ENCODE measurements at places on chromosomes 5 and 9.

DNA sequence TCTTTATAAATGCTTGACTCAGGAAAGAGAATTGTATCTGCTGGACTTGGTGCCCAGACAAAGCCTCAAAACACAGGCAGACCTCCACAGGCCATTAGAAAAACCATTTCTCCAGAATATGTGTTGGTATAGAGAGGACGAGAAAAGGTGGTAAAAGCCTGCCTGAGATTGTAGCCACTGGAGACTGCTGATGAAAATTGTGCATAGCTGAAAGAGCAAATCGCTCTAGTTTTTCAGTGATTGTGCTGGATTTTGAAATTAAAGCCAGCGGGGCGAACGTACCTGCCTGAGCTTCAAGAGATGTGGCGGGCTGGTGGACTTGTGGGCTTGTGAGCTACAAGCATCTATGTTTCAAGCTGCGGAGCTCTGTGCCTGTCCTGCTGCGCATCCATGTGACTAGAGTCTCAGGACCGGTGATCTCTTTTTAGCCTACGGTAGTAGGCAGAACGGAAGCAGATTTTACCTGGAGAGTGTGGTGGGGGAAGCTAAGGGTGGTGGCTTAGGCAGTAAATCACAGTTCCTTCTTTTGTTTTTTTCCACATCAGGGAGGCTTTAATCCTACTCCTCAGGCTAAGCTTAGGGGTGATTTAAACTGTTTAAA, 193.6 kb downstream of the SREK1 start:
- DNase-seq, result no peak

GRCh38 chr9:83209188-83209731, 146.3 kb upstream of the RASEF start:
- DNase-seq, result no peak

DNA sequence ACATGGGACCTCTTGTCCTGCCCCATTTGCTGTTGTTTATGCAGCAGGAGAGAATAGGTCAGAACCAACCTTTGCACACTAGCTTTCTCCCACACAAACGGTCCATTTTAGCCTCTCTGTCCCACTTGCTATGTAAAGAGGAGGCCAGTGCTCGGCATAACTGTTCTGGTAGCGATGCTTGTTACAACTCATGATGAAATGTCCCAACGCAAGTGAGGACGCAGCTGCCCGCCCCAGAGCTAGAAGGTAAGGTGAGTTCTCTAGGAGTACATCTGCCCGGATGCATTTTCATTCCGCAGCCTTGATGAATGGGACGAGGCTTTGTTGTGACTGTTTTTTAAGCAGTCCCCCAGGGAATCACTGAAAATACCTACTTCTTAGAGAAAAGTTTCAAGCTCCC, 14.1 kb downstream of the S1PR3 start:
- no peak for DNase-seq

GRCh38 chr5:154072414-154073171, 33.8 kb downstream of the MFAP3 start:
- peak; percentile 23 for DNase-seq

DNA sequence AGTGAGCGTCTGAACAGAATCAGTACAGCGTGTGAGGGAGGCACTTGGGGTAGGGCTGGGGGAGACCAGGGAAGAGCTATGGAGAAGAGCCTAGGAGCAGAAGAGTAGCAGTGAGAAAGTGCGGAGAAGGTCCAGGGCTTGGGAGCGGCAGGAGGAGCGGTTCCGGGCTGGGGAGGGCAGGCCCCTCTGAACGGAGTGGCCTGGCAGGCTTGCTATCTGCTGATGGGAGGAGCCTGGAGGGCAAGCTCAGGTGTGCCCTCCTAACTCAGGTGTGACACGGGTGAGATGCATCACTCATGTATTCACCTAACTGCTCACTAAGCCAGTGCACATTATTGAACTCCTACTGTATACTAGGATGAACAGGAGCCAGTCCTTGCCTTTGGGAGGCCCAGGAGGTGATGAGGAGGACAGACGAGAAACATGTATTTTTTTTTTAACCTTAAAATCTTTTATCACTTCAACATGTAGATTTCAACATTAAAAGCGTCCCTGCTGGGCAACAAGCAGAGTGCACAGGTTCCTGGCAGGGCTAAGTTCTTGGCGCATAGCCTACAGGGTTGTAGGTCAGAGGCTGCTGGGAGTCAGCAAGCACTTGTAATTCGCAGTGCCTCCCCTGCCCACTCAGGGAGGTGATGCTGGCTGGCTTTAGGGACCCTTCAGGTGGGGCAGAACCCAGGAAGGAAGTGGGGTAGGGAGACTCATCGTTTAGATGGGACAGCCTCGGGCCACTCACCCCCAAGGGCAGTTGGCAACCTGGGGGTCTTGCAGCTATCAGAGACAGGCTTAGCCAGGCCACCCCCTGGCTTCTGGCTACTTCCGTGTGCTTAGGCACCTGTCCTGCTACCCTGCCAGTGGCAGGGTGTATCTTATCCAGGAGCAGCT, 55.5 kb downstream of the TMOD1 start:
- DNase-seq, result peak; percentile 31

GRCh38 chr9:112338561-112338960, 5.1 kb upstream of the PTBP3 start:
- no peak for DNase-seq

DNA sequence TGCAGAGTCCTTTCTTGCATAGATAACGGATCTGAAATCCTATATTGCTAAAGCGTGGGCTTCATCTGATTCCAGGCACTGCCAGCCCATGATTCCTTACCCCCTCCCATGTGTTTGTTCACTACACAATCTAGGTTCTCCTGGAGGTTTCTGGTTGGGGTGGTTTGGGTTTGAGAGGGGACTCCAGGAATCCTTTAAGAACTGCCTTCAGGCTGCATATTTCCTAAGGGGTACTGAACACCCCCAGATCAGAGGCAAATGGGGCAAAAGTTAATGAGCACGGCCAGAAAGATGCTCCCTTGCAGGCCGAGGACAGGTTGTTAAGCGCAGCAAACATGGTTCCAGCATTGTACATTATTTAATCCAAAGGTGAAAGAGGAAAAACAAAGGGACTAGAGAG, 9.9 kb downstream of the NR2F1 start:
- no peak for DNase-seq

DNA sequence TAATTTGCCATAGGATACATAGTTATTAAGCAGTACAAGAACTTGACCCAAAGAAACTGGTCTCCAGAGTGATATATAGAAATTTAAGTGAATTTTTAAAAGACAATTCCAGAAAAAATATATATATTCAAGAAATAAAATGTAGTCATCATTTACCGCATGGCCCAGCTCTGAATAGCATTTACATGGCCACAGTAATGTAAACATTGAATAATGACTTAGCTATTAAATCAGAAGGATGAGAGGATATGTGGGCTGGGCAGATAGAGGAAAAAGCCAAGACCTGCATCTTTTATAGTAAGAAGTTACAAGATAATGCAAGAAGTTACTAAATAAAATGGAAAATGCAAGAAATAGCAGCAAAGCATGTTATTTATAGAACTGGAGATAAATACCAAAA, 405.2 kb upstream of the WWC1 start:
- no peak for DNase-seq

DNA sequence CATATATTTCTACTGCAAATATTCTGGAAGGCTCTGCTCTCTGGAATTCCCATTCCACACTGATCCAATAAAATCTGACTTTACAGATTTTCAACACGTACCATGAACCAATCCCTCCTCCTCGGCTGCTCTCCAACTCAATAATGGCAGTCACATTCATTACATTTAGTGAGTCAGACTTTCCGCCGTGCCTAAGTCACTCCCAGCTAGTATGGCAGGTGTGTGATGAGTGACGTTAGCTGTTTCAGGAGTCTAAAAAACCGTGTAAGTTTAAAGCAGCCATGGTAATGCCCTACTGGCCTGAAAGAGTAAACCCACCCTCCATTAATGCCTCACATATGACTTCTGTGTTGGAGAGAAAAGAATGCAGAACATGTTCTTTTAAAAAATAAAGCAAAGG, 3.3 kb downstream of the FBN2 start:
- DNase-seq, result no peak

- peak; percentile 82 for DNase-seq
Observed at GRCh38 chr9:81517954-81518353, 171.4 kb downstream of the TLE1 start.

GRCh38 chr5:123517476-123517875, 5.5 kb downstream of the CSNK1G3 start:
- no peak for DNase-seq

- no peak for DNase-seq
Observed at GRCh38 chr5:22108545-22108944, 744.6 kb downstream of the CDH12 start.

DNA sequence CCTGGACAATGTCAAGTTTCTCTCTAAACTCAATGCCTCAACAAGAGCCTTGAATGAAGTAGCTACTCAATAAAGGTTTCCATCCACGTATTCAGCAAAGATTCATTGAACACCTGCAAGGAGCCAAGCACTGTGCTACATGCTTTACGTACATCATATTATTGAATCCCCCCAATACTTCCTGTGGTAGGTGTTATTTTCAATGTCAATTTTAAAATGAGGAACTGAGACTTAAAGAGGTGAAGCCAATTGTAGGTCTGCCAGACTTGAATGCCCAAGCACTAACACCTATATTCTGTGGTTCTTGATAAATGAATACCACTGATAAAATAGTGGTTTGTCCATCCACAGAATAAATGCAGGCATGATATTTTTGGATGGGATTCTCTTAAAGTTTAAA, 162.3 kb downstream of the DRD1 start:
- DNase-seq, result no peak

DNA sequence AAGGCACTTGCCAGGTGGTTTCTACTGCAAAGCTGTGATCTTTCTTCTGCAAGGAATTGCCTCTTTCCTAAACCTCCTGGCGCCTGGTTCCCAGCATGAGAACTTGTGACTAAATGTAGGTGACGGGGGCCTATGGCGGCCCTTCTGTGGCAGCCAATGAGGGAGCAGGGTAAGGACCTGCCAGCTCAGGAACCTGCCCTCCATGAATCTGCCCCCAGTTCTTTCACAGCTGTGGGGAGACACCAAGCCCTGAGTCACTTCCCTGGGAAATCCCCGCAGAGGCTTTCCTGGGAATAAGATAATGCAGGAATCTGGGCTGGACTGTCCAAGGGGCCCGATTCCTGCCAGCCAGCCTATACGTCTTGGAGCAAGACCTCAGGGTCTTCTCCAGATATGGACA, 56.7 kb upstream of the CTNNA1 start:
- DNase-seq, result no peak

DNA sequence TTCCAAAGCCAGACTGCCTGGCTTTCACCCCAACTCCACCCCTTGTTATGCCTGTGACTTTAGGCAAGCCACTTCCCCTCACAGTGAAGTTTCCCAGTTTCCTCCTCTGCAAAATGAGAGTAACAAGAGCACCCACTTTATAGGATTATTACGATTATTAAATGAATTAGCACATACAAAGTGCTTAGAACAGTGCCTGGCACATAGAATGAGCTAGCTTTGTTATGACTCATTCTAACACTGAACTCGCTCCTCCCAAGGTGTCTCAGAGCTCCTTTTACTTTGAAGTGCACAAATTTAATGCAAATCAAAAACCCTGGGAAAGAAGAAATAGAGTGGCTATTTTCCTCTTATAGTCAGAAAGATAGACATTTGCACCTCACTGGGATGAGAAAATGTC, 34.3 kb downstream of the DNAH5 start:
- no peak for DNase-seq

- no peak for DNase-seq
Observed at GRCh38 chr9:34521406-34522045, 1.3 kb downstream of the ENHO start.

GRCh38 chr5:103919506-103919905, 356.9 kb upstream of the NUDT12 start:
- no peak for DNase-seq

All from NCI-H1105 (cell line).